Pancreas (tissue), 10 donors: ENCODE measurements at places on chromosomes 16 and 17. TPM values are rescaled to one million over a fixed set of nuclear protein-coding genes. Genes with fewer than 3 reads are reported as not detected.

DNA sequence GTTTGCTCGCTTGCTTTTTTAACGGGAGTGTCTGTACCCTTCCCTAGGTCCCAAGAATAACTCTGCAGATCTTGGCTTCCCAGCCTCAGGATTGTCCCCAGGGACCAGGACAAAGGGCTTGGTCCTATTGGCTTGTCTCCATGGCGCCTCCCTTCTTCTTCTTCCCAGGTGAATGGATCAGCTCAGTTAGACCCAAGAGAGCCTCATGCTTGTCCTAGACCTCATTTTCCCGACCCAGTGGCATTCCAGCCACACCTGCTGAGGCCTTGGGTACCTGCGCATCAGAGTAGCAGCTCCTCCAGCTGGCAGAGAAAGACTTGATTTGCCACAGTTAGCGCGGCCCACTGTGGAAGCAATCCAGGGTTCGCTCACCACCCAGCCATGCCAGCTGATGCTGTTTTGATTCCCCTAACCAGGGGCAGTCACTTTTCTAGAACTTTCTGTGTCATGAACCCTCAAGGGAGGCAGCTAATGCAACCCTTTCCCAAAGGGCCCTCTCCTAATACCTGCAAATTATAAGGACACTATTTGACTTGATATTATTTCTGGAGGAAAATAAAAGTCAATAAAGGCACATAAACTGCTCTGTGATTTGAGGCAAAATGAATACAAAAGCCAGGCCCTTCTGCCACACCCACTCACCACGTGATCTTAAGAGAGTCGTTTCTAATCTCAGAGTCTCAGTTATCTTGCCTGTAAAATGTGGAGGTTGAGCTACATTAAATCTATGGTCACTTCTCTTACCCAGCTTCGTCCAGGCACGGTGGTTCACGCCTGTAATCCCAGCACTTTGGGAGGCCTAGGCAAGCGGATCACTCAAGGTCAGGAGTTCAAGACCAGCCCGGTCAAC is 13.9 kb downstream of the GPR142 start:
- no peak for DNase-seq
- peaks cover 9% of the 10 kb centered on the region for H3K4me1 ChIP-seq
- H3K4me3 ChIP-seq = no peak overlapping the region
- H3K36me3 ChIP-seq = no peaks in the 10 kb centered on the region
- no peak overlapping the region for H3K27ac ChIP-seq

GRCh38 chr16:30992931-30993816 is 8.2 kb downstream of the HSD3B7 start:
- H3K4me3 ChIP-seq = no peak overlapping the region
- no peaks in the 10 kb centered on the region for H3K36me3 ChIP-seq
- H3K27me3 ChIP-seq = no peaks in the 10 kb centered on the region
- H3K27ac ChIP-seq = no peak overlapping the region

DNA sequence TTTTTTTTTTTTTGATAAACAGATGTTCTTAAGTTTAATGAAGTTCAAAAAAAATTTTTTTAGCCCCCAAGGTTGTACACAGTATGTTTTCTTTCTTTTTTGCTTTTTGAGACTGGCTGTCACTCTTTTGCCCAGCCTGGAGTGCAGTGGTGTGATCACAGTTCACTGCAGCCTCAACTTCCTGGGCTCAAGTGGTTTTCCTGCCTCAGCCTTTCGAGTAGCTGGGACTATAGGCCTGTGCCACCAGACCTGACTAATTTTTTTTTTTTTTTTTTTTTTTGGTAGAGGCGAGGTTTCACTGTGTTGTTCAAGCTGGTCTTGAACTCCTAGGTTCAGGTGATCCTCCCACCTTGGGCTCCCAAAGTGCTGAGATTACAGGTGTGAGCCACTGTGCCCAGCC is 12.8 kb downstream of the ITGAE start:
- H3K4me3 ChIP-seq = no peak overlapping the region
- H3K4me1 ChIP-seq = no peaks in the 10 kb centered on the region
- H3K36me3 ChIP-seq = no peaks in the 10 kb centered on the region

DNA sequence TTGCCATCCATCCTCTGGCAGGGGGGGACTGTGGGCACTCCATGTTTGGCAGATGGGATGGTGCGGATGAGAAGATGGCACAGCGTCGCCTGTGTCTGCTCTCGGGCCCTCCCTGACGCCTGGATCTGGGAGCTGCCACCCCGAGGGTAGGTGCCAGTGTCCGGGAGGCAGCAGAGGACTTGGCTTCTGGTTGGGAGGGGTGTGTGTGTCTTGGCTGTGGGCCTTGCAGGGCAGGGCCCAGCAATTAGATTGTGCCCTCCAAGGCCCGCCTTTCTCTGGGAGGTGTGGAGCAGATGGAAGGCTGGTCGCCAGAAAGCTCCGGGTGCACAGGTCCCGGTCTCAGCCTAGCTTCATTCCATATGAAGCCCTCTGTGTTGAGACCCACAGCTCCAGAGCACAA is 1.4 kb downstream of the RAP1GAP2 start:
- no peak overlapping the region for H3K27ac ChIP-seq
- no peak overlapping the region for H3K4me3 ChIP-seq
- DNase-seq = no peak
- no peaks in the 10 kb centered on the region for H3K4me1 ChIP-seq
- no peaks in the 10 kb centered on the region for H3K27me3 ChIP-seq
- no peaks in the 10 kb centered on the region for H3K36me3 ChIP-seq

- peak overlapping the region; percentile 46 for H3K4me3 ChIP-seq
- peak overlapping the region; percentile 62 for H3K27ac ChIP-seq
- H3K27me3 ChIP-seq = no peaks in the 10 kb centered on the region
- no peaks in the 10 kb centered on the region for H3K36me3 ChIP-seq
Observed at GRCh38 chr17:77281904-77282367, 141.2 kb downstream of the SEC14L1 start.

GRCh38 chr17:13477180-13477611 is 124.5 kb downstream of the HS3ST3A1 start:
- H3K4me1 ChIP-seq = no peaks in the 10 kb centered on the region
- no peaks in the 10 kb centered on the region for H3K27me3 ChIP-seq
- H3K4me3 ChIP-seq = no peak overlapping the region
- no peaks in the 10 kb centered on the region for H3K36me3 ChIP-seq

KRTAP9-4 gene
- polyA plus RNA-seq = not detected

DNA sequence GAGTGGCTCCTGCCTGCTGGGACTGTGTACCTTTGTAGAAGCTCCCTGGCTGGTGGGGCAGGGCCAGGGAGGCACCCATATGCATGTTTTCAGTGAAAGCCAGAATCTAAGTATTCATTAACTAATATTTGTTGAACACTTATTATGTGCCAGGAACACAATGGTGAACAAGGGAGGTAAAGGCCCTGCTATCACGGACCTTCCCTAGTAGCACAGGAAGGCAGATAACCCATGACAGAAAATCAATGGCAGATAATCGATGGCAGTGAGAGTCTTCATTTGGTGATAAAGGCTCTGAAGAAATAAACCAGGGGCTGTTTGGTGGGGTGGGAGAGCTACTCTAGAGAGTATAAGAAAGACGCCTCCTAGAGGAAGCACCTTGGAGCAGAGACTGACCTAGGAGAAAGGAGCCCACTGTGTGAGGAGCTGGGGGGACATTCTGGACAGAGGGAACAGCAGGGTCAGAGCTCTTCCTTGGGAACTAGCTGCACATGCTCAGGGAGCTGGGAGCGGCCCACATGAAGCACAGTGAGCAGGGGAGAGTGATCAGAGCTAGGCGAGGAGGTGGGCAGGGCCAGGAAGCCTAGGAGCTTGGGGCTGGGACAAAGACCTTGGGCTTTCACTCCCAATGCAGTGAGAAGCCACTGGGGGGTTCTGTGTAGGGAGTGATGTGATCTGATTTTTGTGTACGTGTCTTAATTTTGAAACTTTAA is 78.5 kb downstream of the SPECC1 start:
- H3K36me3 ChIP-seq = no peaks in the 10 kb centered on the region
- no peaks in the 10 kb centered on the region for H3K27me3 ChIP-seq
- DNase-seq = no peak
- no peak overlapping the region for H3K4me3 ChIP-seq

ZNF646 gene
- polyA plus RNA-seq = 3.9 TPM
